ENCODE measurements at places on chromosomes 5 and 9. TPM values are rescaled to one million over a fixed set of nuclear protein-coding genes. Genes with fewer than 3 reads are reported as not detected.

The EQTN gene
- 1.1 TPM for total RNA-seq

The PRDM9 gene
- 0.56 TPM for total RNA-seq

The MELK gene
- total RNA-seq: 12.5 TPM

The PDGFRB gene
- 55.1 TPM for total RNA-seq

The WNT8A gene
- not detected for total RNA-seq

The C7 gene
- total RNA-seq: 43.5 TPM

The NUTM2F gene
- total RNA-seq: 0.87 TPM

The HDHD3 gene
- 98.7 TPM for total RNA-seq

The RNF183 gene
- total RNA-seq: 0.43 TPM

The UIMC1 gene
- total RNA-seq: 24.1 TPM

The FGD3 gene
- 5.8 TPM for total RNA-seq

The SLCO4C1 gene
- 20.5 TPM for total RNA-seq

The SLC25A46 gene
- 65.9 TPM for total RNA-seq

The CAPSL gene
- not detected for total RNA-seq
